Activated T-cell treated with anti-CD3 and anti-CD28 coated beads for 1 hour (primary cell): ENCODE measurements at places on chromosomes 7 and 10.

DNA sequence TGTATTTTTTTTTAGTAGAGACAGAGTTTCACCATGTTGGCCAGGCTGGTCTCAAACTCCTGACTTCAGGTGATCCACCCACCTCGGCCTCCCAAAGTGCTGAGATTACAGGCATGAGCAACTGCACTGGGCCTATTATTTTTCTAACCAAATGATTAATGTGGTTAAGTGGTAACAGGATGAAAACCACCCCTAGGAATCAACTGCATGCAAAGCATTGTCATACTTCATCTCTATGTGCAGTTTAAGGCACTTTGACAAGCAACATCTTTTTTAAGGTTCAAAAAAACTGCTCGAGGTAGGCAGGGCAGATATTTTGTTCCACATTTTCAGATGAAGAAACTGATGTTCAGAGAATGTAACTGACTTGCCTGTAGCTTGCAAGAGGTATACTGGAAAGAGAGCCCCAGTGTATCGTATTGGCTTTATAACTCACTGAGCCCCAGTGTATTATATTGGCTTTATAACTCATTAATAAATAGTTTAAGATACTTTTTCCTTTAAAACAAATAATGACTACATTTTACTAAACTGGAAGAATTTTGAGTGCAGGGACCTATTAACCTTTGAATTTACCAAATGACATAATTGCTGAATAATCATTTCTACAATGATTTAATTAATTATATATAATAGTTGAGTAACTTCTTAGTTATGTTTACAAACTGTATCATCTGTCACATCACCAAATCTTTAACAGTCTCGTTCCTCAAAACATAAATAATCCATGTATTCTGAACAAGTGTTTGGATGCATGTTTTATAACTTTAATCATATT is 38.1 kb downstream of the RTKN2 start:
- no peak for DNase-seq

- no peak for DNase-seq
These were observed 65.6 kb downstream of the SLC29A4 start for GRCh38 chr7:5348134-5349004.

DNA sequence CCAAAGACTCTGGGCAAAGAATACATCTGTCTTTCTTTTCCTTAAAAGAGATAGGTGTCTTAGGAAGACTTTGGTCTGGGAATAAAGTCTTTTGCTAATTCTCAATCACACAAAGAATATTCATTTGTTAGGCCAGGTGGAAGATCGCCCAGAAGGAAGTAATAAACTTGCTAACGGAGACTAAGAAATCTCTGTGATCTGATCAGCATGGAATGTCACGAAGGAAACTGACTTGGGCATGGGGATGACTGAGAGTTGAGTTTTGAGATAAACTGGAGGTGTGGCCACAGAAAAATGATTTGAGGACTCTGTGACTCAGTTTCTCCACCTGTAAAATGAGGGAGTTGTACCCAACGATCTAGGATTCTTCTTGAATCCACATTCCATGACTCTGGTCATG is 161.1 kb upstream of the SVIL start:
- no peak for DNase-seq

GRCh38 chr10:79226391-79227245 is 120.7 kb upstream of the PPIF start:
- DNase-seq: no peak

DNA sequence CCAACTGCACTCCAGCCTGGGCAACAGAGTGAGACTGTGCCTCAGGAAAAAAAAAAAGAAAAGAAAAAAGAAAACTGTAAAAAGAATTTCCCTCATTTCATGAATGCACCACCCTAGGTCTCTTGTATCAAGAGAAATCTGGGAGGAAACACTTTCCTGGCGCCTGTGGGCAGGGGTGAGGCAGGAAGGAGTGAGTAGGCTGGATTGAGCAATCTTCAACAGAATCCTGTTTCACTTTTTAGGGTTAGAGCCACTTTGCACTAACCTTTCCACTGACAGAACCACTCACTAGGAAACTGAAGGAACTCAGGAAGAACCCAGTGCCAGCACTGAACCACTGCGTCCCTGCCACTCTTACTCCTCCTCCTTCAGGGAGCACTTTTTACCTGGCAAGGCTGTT is 282.1 kb downstream of the CCDC3 start:
- no peak for DNase-seq

GRCh38 chr10:65570143-65571010 is 1355.5 kb upstream of the LRRTM3 start:
- no peak for DNase-seq

DNA sequence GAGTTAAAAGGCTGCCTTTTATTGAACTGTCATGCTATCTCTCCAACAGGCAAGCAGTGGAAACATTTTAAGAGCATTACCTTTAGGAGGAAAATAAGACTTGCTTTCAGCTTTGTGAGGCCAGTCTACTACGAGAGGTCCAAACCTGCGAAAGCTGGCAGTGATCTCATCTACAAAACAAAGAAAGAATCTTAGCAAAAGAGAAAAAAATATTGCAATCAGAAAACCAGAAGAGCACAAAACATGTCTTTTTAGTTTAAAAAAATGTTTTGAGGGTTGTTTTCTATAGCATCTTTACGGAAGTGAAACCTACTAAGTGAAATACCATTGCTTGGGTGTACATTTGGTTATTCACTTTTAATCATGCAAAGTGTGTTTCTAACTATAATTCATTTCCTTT is 147.9 kb downstream of the CPEB3 start:
- no peak for DNase-seq

GRCh38 chr7:45574669-45575500 is 717 bp downstream of the ADCY1 start:
- DNase-seq: no peak

DNA sequence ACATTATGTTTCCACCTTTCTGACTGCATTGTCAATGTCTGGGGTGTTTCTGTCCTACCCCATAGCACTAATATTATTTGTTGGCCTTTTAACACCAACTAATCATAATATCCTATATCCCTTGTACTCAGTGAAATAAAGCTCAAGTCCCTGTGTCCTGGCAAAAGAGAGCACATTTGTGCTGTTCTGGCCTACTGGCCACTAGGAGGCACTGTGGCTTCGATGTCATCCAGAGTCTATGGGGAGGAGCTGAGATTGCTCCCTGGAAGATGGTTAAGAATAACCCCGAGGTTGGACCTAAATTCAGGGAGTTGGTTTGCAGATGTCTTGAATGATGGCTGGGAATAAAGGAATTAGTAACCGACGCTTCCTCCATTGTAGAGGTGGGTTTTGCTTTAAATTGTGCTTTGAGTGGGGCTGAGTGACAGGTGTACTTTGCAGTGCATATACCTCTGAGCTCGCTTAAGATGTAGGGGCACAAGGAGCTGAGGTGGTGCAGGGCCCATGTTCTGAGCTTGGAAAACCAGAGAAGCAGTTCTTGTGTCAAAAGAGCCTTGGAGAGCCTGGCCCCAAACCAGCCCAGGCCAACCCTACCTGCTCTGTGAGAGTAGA is 191.2 kb upstream of the PRSS1 start:
- DNase-seq: peak; percentile 37

DNA sequence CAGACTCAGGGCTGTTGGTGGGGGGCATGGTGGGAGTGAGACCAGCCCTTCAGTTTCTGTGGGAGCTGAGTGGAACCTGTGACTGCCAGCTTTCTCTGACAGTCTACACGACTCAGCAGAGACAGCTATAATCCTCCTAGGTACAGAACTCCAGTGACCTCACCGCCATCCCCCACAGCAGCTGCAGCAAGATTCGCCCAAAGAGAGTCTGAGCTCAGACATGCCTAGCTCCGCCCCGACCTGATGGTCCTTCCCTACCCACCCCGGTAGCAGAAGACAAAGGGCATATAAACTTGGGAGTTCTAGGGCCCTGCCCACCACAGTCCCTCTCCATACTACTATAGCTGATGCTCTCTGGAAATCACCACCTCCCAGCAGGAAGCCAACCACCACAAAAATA is 500.1 kb downstream of the ETV1 start:
- no peak for DNase-seq

- DNase-seq: no peak
These were observed 28.5 kb upstream of the CSGALNACT2 start for GRCh38 chr10:43109671-43110249.

DNA sequence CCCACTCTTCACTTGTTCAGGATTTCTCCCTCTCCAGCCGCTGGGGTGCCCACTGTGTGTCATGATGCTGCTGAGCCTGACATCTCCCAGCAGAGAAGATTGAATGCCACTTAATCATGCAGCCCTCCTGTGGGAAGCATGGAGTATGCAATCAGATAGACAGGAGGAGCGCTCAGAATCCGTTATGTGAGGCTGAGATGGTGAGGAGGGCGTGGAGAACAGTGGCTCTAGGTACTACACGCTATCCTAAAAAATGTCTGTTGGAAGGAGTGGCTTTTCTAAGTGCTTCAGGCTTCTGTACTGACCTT is 334.3 kb downstream of the LRMDA start:
- no peak for DNase-seq

DNA sequence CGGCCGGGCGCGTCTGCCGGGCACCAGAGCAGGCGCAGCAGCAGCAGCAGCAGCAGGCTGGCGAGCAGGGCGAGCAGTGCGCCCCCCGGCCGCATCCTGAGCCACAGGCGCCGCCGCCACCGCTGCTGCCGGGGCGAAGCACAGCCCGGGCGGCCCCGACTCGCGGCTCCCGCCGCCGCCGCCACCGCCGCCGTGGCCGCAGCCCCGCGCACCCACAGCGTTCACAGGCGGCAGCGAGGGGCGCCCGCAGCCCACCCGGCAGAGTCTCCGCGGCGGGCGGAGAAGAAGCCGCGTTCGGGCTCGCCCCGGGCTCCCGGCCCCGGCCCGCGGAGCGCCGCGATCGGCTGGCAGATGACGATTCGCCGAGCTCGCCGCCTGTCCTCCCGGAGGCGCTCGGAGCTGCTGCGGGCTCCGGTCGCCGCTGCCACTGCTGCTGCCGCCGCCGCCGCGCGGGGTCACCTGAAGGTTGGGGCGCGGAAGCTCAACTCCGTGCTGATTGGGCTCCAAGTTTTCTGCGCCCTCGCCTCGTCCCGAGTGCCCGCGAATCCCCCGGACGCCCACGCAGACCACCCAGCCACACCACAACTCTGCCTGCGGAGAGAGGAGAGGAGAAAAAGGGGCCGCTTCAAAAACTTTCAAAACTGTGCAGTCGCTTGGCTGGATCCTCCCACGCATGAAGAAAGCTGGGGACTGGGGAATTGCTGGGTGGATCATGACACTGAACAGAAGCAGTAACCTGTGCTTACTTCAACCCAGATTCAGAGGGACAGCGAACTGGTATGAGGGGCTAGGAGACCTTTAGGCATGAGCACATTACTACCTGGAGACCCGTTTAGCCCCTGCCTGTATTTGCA is at the start of gene ST8SIA6:
TSS of gene ST8SIA6 (minus strand) at position 435 of the 854 bp plus-strand sequence. CDS start at position 95, 340 bp downstream.
- peak; percentile 33 for DNase-seq

DNA sequence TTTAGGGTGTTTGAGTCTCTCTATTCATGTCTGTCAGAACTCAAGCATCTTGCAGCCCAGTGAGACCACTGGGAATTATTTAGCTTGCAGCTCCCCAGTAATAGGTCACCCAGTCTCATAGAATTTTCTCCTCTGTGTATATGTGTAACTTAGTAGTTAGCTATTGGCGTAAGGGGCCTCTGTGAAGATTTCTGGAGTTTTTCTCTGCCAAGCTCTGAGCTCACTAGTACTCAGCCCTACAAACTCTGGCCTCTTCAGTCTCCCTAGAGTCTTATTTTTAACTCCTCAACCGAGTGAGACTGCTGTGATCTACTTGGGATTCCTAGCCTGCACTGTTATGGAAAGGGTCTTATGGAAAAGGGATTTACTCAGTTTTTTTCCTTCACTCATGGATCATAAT is 90.2 kb downstream of the PPP1R9A start:
- no peak for DNase-seq

DNA sequence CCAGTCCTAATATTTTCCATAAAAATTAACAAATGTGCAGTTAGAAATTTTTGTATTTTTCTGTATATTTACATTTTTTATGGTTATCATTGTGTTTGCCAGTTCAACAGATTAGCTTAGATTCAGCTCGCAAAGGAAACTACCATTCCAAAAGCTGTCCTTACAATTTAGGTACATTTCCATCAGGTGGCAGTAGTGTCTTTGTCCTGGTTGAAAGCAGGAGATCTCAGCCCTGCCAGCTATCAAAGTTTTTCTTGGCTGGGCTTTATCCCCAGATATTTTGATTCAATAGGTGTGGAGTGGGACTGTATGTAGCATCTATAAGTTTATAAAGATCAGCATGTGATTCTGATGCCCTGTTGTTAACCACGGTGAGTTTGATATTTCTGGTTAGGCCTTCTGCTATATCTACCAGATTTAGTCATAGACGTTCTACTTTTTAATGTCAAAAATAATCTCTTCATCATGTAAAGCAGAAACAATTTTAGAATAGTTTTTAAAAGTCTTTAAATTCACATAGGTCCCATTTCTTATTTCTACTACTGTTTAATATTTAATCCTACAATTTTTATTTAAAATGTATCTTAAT is 15.5 kb upstream of the ICA1 start:
- DNase-seq: no peak

GRCh38 chr7:30635798-30636197 is 41.1 kb downstream of the GARS1 start:
- no peak for DNase-seq

DNA sequence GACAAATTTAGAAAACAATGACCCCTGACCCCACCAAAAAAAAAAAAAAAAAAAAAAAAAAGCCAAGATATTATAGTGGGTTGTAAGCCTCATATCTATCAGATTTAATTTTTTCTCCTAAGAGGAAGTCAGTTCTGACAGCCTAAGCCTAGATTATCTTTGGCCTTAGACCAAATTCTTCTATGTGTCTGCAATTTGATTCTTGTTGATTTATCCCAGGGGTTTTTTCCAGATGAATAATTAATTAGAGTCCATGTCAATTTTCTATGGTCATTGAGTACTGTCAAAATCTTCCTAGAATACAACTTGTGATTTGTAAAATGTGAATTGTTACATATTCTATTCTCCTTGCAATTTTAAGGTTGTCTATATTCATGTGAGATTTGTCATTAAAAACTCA is 151.6 kb upstream of the CACNA2D1 start:
- no peak for DNase-seq

GRCh38 chr10:58477902-58478301 is 34.8 kb upstream of the BICC1 start:
- no peak for DNase-seq

- no peak for DNase-seq
These were observed 129.0 kb downstream of the INHBA start for GRCh38 chr7:41573862-41574261.
